NCI-H2081 treated with DMSO at 0.1 percent for 48 hours (cell line): ENCODE measurements at places on chromosomes 7 and 10.

- DNase-seq, result no peak
These were observed 298.7 kb upstream of the LRRTM3 start for GRCh38 chr10:66627156-66627555.

- DNase-seq, result no peak
These were observed 48.6 kb downstream of the CHST3 start for GRCh38 chr10:72012796-72013195.

DNA sequence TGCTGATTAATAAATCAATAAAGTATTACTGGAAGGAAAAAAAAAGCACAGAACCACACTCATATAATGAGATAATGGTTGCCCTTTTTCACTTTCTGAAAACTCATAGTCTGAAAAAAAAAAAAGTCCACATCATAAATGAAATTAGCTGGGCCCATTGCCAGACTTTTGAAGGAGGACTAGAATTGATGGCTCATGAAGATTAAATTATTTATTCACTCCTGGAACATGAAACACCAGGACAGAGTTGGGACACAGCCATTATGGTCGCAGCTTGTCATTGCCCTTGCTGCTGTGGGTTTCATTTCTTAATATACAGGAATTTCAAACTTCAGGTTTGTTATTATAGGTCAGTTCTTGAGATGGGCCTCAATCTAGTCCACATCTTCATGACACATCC lies 91.9 kb downstream of the CNTNAP2 start:
- DNase-seq, result no peak

- peak; percentile 27 for DNase-seq
These were observed 15.3 kb downstream of the SFRP4 start for GRCh38 chr7:37901236-37901827.

DNA sequence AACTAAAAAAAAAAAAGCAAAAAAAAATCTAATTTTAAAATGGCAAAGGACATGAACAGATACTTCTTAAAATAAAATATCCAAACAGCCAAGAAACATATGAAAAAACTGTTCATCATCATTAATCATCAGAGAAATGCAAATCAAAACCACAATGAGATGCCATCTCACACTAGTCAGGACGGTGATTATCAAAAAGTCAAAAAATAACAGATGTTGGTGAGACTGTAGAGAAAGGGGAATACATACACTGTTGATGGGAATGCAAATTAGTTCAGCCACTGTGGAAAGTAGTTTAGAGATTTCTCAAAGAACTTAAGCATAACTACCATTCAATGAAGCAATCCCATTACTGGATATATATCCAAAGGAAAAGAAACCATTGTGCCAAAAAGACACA lies 30.2 kb downstream of the COBL start:
- DNase-seq, result no peak

DNA sequence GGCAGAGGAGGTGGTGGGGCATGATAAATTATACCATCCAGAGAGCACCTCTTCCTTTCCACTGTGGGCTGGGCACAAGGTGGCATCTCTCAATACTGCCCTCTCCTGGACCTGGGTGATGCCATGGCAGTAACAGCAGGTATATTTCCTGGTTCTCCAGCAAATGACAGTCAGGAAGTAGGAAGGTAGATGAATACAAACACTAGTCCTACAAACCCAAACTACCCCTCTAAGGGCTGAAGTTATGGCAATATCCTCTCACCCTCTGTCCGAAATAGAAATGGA lies 1004.9 kb downstream of the KCNMA1 start:
- DNase-seq, result peak; percentile 40

GRCh38 chr10:124627866-124628675 lies 116.1 kb downstream of the FAM53B start:
- no peak for DNase-seq

DNA sequence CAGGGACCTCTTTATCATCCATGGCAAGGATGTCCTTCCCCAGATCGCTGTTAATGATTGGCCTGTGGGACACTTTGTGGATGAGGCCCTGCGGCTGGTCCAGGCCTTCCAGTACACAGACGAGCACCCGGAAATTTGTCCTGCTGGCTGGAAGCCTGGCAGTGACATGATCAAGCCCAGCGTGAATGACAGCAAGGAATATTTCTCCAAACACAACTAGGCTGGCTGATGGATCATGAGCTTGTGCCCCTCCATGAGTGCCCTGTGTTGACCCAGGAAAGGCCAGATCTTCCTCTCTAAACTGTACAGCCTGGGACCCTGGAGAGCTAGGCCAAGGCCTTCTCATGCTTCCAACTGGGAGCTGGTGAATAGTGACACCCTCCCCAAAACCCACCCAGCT lies 124.1 kb downstream of the CUL2 start:
- DNase-seq, result no peak

DNA sequence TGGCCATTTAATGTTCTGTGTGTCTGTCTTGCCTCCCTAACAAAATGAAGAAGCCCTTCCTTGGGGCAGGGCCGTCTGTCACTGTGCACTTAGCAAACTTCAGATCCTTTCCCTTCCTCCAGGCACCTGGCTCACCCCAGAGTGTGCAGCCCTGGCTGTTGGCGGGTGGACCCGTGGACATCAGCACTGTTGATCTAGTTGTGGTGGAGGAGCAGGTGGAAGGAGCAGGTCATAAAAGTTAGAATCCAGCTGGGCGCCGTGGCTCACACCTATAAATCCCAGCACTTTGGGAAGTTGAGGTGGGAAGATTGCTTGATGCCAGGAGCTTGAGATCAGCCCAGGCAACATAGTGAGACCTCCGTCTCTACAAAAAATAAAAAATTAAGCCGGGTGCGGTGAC lies 12.7 kb downstream of the RAB19 start:
- DNase-seq, result no peak

- DNase-seq, result no peak
These were observed 48.0 kb downstream of the BRAF start for GRCh38 chr7:140876519-140877248.

- no peak for DNase-seq
These were observed 52.2 kb downstream of the HIP1 start for GRCh38 chr7:75686551-75686950.

DNA sequence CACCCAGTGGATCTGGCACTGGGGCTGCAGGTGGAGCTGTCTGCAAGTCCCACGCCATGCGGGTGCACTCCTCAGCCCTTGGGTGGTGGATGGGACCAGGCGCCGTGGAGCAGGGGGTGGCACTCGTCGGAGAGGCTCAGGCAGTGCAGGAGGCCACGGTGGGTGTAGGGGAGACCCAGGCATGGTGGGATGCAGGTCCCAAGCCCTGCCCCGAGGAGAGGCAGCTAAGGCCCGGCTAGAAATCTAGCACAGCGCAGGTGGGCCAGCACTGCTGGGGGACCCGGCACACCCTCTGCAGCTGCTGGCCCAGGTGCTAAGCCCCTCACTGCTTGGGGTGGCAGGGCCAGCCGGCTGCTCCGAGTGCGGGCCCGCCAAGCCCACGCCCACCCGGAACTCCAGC lies 25.7 kb downstream of the HTR7 start:
- no peak for DNase-seq

DNA sequence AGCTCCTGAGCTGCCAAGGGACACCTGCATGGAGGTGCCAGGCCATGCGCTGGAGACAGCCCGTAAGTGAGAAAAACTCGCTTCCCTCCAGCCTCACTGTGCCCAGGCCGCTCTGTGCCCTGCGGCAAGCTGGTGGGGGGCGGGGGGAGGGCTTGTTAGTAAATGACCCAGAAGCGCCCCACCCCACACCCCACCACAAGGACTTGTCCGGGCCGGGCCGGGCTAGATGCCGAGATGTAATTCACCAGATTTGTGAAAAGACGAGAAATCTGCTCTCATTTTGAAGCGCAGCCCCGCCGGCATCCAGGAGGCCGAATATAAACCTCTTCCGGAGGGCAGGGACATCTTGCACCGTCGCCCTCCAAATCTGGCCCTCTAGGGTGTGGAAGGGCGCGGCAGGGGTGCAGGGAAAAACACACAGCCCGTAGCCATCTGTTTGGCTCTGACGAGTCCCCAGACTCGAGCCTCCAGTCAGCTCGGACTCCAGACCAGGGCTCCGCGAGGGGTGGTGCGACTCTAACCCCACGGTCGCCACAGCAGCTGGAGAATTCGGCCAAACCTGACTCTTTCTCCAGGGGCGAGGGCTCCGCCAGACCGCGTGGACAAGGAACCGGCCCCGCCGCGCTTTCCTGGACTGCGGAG lies 14.8 kb downstream of the TLX1 start:
- no peak for DNase-seq

- DNase-seq, result no peak
These were observed 32.6 kb downstream of the CNPY1 start for GRCh38 chr7:155513543-155514285.

GRCh38 chr7:507623-508300 lies 11.9 kb downstream of the PDGFA start:
- no peak for DNase-seq

- no peak for DNase-seq
These were observed 9.9 kb downstream of the LIPA start for GRCh38 chr10:89241486-89242344.

GRCh38 chr7:116171094-116171493 lies 39.2 kb upstream of the TES start:
- DNase-seq, result no peak

DNA sequence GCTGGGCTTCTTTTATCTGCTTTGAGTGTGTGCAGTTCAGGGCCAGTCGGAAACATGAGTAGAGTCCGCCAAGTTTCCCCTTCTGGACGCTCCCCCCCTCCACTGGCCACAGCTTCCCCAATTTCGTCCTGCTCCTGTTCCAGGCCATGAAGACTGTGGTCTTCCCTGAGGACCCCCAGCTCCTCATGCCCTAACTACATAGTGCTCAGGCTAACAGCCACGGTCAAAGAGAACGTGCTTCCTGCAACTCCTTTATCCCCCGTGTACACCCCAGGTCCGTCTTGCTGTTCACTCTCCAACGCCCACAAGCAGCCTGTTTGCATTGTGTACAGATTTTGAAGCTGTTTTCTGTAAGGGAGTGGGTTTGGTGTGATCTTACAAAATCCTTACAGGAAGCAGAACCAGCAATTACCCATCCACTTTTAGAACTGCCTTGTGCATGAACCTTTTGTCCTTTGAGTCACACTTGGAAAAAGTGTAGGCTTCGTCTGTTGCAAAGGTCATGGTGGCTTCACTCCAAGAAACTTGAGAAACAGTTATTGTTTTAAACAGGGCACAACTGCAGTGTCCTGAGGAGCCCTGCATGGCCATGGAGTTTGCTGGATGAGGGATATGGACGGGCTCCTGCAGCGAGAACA lies 77.0 kb upstream of the FAM20C start:
- DNase-seq, result no peak

GRCh38 chr10:34135515-34135914 lies 679.6 kb downstream of the PARD3 start:
- no peak for DNase-seq

DNA sequence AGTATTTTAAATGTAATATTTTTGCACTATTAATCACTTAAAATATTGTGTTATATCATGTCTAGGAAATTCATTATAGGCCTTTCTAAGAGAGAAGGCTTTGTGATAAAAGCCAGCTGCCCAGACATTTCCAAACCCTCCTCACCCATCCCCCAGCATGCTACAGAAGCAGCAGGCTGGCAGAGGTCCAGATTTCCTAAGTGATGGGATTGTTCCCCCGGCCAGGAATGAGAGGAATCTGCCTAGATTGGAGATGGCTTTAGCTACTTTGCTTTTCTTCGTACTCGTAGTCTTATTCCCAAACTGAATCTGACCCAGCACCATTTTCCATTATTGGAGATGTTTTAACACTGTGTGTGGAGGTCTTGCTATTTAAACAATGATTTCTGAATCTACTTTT lies 29.4 kb downstream of the CDK14 start:
- no peak for DNase-seq

DNA sequence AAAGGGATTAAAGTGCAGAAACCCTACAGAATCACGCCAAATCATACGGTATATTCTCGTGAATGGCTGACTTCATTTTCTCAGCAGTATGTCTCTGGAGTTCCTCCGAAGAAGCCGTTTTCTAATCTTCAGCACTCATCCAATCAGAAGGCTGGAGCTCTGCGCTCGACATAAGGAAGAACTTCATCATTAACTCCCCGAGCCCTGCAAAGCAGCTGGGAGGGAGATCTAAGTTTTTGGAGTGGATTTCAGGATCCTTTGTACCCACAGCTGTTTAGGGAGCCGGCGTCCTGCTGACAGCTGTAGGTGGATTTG lies 40.7 kb upstream of the SDK1 start:
- DNase-seq, result no peak

GRCh38 chr10:31623466-31623865 lies 304.4 kb downstream of the ZEB1 start:
- DNase-seq, result no peak

DNA sequence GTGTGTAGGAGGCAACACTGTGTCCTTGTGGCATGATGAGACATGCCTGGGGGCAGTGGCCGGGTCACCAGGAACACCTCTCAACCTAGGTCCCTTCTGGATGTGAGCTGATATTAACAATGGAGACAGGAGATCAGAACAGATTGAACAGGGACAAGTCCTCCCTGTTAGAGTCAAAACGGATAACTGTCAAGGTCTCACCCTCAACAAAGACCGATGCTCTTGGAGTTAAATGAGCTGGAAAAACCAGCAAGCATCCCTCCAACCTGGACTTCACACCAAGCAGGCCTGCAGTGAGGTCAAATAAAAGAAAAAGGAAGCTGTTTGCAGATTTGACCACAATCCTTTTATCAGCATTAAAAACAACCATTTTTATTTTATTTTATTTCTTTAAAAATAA lies 49.0 kb downstream of the SLIT1 start:
- no peak for DNase-seq

- DNase-seq, result no peak
These were observed 285.2 kb downstream of the CAMK1D start for GRCh38 chr10:12634621-12634931.

DNA sequence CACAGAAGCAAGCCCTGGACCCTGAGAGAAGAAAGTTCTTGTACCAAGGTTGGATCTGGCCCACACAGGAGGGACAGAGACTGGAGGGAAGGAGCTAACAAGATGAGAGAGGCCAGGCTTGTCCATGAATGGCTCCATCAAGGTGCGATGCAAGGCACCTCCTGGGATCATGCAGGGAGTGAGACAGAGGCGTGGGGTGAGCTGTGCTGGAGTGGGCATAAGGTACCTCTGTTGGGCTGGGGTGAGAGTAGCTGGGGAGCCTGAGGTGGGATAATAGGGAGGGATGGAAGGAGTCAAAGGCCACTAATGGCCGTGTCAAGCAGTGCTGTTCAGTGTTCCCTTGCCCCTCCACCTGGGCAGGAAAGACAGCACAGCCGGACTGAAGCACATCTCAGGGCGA lies 9.9 kb downstream of the TMEM72 start:
- DNase-seq, result no peak

GRCh38 chr7:20539201-20539600 lies 76.3 kb upstream of the ABCB5 start:
- DNase-seq, result no peak

GRCh38 chr10:77673101-77673500 lies 35.5 kb upstream of the KCNMA1 start:
- no peak for DNase-seq

GRCh38 chr10:132910901-132911785 lies 31.2 kb downstream of the CFAP46 start:
- DNase-seq, result no peak

GRCh38 chr7:71896535-71896934 lies 515.6 kb downstream of the CALN1 start:
- no peak for DNase-seq

GRCh38 chr10:132397036-132397541 lies at the start of gene PWWP2B:
TSS of gene PWWP2B (plus strand) at chr10:132397200. CDS start at chr10:132397227, 27 bp downstream.
- DNase-seq, result no peak
